ENCODE measurements at places on chromosomes 2 and 18. TPM values are rescaled to one million over a fixed set of nuclear protein-coding genes. Genes with fewer than 3 reads are reported as not detected.

Gene MROH2A
- 2.9 TPM for total RNA-seq

Gene SP140
- total RNA-seq = 0.58 TPM

Gene RTP5
- total RNA-seq = not detected

Gene ATP6V1B1
- 13.9 TPM for total RNA-seq

Gene KYNU
- 44.5 TPM for total RNA-seq

Gene UPP2
- not detected for total RNA-seq

Gene ZNF385B
- total RNA-seq = 2.8 TPM

Gene PLEKHH2
- total RNA-seq = 2.3 TPM

Gene DSEL
- total RNA-seq = 2.5 TPM

Gene CD207
- total RNA-seq = not detected
